GM20000 (cell line): ENCODE measurements at places on chromosomes 12 and 14.

GRCh38 chr12:53696285-53696654, 20.4 kb upstream of the ATP5MC2 start:
- peak; percentile 85 for DNase-seq

GRCh38 chr14:72975770-72976169, 49.5 kb downstream of the DCAF4 start:
- DNase-seq, result no peak

- peak; percentile 95 for DNase-seq
Observed at GRCh38 chr12:12786706-12787601, 1.5 kb downstream of the APOLD1 start.

GRCh38 chr12:77996670-77997069, 166.0 kb downstream of the NAV3 start:
- no peak for DNase-seq

- DNase-seq, result no peak
Observed at GRCh38 chr12:22447223-22447622, 97.1 kb downstream of the C2CD5 start.

- no peak for DNase-seq
Observed at GRCh38 chr12:64560396-64561301, 49.6 kb upstream of the RASSF3 start.

DNA sequence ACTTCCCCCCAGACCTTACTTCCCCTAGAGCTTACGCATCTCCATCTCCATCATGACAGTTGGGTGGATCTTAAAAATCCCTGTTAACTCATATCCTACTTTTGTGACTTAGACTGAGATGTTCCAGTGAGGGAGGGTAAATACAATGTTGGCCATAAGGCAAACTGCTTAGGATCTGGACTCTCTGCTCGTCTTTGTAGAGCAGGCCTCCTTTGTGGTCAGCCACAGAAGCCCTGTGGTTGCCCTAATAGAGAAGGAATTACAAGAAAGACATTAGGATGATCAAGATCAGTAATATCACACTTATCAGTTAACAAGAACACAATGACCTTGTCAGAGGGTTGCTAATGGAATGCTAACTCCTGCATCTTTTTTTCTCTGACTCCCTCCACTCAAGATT, 52.0 kb downstream of the TMEM132C start:
- DNase-seq, result no peak

- no peak for DNase-seq
Observed at GRCh38 chr12:113318900-113319628, 15.8 kb downstream of the SLC8B1 start.

DNA sequence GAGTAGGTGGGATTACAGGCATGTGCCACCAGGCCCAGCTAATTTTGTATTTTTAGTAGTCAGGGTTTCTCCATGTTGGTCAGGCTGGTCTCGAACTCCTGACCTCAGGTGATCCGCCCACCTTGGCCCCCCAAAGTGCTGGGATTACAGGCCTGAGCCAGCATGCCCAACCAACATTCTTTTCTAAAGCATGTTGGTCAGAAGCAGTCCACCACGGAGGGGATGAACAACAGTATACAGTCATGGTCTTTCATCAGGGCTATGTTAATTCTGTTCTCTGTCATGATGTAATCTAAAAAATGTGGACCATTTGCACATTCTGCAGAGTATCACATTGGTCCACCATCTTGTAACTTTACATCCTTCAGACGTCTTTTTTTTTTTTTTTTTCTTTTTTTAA, 3.6 kb downstream of the MRPL51 start:
- DNase-seq, result no peak

GRCh38 chr12:6963791-6964413, 6.6 kb downstream of the PHB2 start:
- no peak for DNase-seq

DNA sequence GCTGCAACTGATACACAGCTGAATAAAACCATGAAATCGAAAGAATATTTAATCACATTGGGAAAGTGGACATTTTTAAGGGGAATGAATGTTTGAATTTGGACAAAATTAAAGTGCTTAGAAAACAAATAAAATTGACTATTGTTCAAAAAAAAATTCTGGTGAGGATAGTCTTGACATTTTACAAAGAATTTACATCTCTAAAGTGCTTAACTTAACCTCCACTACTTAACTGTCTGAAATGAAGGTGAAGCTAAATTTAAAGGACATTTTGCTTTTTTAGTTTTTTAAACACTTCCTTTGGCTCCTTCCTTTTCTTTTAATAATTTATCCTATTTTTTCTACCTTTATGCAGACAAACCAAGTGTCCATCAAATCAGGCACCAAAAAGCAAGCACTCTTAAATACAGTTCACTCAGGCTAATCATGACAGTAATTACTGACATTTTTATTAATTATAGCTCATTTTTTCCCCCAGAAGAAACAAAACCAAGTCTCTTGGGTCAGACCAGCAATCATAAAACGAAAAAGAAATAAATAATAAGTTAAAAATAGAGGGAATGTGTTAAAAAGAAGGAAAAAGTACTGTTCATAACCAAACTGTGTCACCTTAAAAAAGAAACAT, 5.7 kb upstream of the CCND2 start:
- no peak for DNase-seq

DNA sequence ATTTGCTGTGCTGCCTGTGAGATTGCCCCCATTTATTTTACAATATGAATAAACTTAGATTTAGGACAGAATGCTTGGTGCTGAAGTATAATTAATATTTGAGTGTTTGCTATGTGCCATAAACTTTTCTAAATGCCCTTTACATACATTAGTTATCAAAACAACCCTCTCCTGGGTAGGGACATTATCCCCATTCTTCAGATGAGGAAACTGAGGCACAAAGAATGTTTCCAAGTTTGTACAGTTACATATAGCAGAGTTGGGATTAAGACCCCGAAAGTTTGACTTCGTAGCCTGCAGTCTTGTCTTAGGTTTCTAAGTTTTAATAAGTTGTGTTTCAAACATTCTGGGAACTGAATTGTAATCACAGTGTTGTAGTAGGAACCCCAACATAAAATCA, 18.4 kb downstream of the KLHDC2 start:
- DNase-seq, result no peak

DNA sequence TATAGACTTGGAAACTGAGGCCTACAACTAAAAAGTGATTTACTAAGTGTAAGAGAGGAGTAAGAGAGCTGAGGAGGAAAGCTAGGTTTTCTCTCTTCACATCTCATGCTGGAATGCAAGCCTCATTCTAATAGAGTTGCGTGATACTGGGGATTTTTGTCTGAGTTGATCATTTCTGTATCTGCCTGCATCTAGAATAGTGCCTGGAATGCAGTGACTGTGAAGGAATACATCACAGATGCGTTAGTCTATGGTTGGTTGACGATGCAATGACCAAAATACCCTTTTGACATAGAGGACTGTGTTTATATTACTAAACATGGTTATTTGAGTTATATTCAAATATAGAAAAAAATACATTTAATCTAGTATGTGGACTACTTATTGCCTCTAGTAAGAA, 9.2 kb upstream of the TMEM117 start:
- no peak for DNase-seq

- no peak for DNase-seq
Observed at GRCh38 chr12:107134558-107134957, 41.2 kb upstream of the CRY1 start.

DNA sequence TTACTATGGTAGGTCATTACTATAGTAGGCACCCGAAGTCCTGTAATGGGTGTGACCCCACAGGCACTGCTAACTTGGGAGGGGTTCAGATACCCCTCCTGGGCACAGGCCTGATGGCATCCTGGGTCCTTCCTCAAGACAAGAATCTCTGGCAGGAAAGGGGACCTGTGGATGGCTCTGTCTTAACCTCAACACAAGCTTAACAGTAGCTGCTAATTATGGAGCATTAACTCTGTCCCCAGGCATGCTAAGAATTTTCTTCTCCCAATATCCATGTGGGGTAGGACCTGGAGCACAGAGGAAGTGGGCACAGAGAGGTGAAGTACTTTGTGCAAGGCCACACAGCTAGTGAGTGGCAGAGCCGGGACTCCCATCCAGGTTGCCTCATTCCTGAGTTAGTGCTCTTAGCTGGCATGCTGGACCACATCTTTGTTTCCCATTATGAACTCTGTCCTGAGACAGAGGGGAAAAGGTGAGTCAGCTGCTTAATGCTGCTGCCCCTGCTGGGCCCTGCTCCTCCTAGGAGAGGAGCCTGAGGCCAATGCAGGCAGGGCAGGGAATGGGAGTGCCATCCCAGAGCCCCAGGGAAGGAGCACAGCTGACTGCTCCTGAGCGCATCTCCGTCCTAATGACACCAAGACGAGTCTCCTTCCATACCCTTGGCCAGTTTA, 32.1 kb downstream of the GALNT16 start:
- no peak for DNase-seq

- DNase-seq, result no peak
Observed at GRCh38 chr12:3797531-3798048, 44.7 kb upstream of the CRACR2A start.

DNA sequence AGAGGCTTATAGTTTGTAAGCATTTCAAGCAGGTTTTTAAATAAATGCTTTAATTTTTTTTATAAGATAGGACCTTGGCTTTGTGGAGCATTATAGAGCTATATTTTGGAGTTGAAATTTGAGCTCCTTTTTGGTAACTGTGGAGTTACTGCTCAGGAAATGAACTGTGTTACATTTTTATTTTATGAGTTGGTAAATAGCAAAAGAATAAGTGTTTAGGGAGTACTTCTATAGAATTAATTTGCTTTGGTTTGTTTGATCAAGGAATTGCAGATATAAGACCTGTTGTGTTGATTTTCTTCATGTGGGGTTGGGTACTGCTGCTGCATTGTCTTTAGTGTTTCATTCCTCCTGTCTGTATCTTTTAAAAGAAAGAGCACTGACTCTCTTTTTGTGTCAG, 3.5 kb downstream of the ATP2A2 start:
- DNase-seq, result no peak

DNA sequence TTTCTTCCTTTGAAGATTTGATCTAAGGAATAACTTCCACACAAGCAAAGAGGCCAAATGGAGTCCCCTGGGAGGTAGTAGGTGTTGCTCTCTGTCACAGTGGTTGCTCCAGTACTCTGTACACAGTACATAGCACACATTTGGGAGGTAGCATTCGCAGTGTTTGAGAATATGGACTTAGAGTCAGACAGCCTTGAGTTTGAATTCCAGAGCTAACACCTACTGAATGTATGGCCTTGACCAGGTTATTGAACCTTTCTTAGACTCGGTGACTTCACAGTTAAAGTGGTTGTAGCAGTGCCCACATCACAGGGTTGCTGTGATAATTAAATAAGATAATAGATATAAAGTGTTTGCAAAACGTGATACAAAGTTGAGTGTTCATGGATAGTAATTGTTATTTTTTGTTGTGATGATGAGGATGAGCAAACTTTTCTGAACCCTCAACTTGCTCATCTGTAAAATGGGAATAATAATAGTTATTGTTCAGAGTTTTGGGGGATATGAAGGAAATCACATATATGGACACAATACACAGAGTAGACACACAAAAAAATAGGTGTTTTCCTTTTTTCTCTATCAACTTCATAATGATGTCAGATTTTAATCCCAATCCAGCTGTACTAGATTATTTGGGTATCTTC, 271.6 kb upstream of the CRY1 start:
- no peak for DNase-seq

GRCh38 chr12:13257356-13257875, 60.9 kb downstream of the EMP1 start:
- DNase-seq, result no peak

GRCh38 chr12:5466521-5466960, 34.6 kb downstream of the NTF3 start:
- DNase-seq, result no peak

- DNase-seq, result no peak
Observed at GRCh38 chr14:105536691-105537579, 10.6 kb downstream of the TMEM121 start.

DNA sequence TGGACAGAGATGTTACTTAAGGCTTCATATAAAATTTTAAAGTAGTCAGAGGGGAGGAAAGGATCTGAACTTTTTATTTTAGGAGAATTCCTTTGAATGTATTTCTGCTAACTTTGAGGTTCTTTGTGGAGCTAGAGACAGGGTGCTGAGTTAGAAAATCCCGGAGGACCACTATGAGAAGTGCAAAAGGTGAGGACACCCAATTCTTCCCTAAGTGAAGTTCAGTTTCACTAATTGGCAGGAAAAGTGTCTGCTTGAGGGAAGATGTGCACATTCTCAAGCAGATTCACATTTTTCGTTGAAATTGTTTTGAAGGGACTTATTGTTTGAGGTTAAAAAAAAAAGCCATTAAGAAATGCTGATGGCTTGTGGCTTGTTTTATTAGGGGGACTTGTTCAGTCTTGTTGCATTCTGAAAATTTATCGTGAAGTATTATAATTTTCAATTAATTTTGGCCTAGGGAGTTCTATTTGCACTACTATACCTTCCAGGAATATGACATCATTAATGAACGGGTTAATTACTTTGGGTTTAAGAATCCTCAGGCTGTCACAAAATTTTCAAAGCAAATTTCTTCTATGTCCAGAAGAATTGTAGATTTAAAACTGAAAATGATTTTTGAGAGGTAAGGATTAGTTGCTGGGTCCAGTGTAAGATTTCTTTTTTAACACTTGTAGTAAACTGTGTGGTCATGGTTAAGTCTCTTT, 1.8 kb downstream of the PCNX1 start:
- DNase-seq, result no peak

- DNase-seq, result no peak
Observed at GRCh38 chr12:52535574-52535973, 15.4 kb upstream of the KRT5 start.

DNA sequence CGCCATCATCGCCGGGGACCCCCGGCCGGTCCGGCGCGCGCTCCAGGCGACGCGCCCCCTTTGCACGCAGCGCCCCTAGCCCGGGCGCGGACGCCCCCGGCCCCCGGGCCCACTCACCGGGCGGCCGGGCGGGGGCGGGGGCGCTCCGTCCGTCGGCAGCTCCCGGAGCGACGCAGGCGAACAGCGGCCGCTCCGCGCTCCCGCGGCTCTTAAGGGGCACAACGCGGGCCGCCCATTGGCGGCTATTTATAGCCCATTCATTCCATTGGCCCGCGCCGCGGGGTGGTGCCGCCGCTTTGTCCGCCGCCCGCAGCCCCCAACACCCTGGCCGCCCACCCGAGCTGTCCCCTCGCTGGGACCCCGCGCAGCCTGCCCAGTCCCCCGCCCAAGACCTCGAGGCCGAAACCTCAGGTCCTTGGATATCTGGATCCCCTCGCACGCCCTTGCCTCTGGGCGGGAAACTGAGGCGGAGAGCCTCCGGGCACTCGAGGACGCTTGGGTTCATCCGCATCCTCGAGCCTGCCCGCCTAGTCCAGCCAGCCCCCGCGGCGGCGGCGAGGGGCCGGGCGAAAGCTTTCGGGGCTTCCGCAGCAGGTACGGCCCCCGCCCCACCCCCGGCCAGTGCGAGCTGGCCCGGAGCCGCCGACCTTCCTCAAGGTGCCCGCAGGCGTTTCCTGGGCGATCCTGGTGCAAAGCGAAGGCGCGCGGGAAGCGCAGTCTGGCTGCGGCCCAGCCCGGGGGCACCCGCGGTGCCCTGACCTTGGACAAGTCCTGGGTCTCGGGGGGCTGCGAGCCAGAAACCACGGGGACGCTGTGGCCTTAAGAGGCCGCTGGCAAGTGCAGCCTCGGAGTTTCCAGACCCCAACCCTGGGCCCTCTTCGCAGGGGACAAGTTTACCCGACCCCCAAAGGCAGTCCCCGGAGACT, at the start of gene CKB:
CKB (minus strand) TSS at position 182 of the 926 bp plus-strand sequence. CDS start 337 bp downstream, outside the sequence.
- peak; percentile 82 for DNase-seq

GRCh38 chr12:27297566-27297965, 35.1 kb upstream of the BMAL2 start:
- no peak for DNase-seq
